ENCODE measurements at places on chromosomes 4 and X.

DNA sequence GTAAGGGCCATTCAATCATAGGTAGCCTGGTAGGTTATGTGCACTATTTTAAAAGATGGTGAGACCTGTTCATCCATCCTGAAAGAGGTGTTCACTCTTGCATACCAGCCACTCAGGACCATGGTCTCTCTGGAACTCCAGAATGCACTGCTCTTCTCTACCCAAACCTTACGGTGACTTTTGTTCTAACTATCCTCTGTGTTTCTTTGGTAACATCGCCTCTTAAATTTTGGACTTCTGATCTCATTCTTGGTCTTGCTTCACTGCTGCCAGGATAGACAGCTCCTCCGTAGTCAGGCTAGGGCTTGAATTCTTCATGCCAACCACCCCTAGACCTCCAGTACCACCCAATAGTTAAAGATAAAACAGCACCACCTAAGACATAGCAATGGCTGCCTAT, 346.3 kb upstream of the GALNT7 start:
- H3K4me3 ChIP-seq: no peak overlapping the region
- no peaks in the 10 kb centered on the region for H3K27me3 ChIP-seq
- H3K27ac ChIP-seq: no peak overlapping the region
- no peaks in the 10 kb centered on the region for H3K36me3 ChIP-seq
- H3K4me1 ChIP-seq: no peaks in the 10 kb centered on the region
- DNase-seq: no peak

GRCh38 chr4:147821555-147821954, 89.7 kb downstream of the ARHGAP10 start:
- H3K27me3 ChIP-seq: no peaks in the 10 kb centered on the region
- no peak overlapping the region for H3K27ac ChIP-seq
- H3K36me3 ChIP-seq: no peaks in the 10 kb centered on the region
- no peak overlapping the region for H3K4me3 ChIP-seq
- no peak for DNase-seq

DNA sequence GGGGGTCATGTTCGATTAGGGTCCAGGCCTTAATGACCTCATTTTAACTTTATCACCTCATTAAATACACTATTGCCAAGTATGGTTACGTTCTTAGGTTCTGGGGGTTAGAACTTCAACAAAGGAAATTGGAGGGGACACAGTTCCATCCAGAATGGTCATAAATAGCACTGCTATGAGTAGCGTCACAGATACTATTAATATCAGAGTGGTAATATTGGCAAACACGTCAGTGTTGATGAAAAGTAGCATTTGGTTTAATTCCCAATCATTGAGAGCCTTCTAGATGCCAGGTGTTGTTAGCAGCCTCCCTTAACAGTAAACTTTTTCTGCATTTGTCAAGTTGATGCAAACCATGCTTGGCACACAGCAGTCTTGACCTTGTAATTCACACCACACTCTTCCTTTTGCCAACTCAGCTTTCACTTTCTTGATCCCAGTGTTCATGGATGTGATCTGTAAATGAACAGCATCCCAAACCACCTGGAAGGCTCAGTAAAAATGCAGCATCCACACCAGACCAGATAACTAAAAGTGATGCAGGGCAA, 912.5 kb upstream of the TENM3 start:
- no peak overlapping the region for H3K4me3 ChIP-seq
- no peaks in the 10 kb centered on the region for H3K27me3 ChIP-seq
- no peaks in the 10 kb centered on the region for H3K36me3 ChIP-seq

DNA sequence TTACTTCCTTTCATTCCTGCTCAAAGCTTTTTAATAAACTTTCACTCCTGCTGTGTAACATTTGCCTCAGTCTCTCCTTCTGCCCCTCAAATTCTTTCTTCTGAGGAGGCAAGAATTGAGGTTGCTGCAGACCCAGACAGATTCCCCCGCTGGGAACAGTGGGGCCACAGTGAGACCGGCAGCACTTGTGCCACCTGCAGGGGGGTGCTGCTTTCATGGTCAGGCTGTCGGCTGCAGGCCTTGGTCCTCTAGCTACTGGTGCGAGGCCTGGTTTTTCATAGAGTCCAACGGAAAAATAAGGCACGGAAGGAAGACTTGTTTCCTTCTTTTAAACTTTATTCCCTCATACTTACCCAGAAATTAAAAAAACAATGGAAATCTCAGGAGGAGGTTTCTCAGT, 296.7 kb downstream of the NR3C2 start:
- no peak overlapping the region for H3K27ac ChIP-seq
- no peaks in the 10 kb centered on the region for H3K4me1 ChIP-seq
- no peak for DNase-seq
- no peaks in the 10 kb centered on the region for H3K27me3 ChIP-seq

DNA sequence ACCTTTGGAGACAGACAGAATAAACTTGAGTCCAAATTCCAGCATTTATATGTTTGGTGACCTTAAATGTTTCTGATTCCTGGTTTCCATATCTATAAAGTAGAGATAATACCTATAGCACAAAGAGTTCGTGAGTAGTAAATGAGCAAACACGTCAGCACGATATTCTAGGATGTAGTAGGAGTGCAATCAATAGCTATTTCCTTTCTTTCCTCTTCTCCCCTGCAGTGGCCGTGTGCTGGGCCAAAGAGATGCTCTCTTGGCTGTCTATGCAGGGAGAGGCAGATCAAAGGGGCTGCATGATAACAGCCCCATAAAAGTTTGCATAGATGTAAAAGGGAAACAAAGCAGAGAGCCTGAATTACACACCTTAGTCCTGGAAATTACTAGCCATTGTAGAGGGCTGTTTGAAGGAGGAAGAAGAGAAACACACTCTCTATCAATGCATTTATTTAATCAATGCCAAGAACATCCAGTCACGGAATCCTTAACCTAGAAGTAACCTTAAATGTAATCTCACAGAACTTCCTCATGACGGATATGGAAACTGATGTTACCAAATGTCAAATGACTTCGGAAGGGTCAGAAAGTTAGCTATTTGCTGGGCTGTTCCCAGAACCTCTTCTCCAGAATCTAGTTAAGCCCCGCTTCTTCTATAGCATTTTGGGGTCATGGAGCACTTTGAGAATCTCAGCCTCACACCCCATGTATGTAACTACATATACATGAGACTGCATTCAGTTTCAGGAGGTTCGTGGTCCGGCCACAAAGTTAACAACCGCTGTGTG, 35.5 kb upstream of the PLAC8 start:
- H3K27me3 ChIP-seq: no peaks in the 10 kb centered on the region
- H3K27ac ChIP-seq: no peak overlapping the region
- no peak overlapping the region for H3K4me3 ChIP-seq

GRCh38 chr4:145887241-145887991, 51.2 kb downstream of the ZNF827 start:
- H3K27ac ChIP-seq: no peak overlapping the region
- no peak for DNase-seq
- peaks cover 16% of the 10 kb centered on the region for H3K36me3 ChIP-seq
- no peaks in the 10 kb centered on the region for H3K27me3 ChIP-seq
- no peak overlapping the region for H3K4me3 ChIP-seq
- H3K4me1 ChIP-seq: peaks cover 21% of the 10 kb centered on the region

- no peak overlapping the region for H3K4me3 ChIP-seq
- no peak overlapping the region for H3K27ac ChIP-seq
- peaks cover 5% of the 10 kb centered on the region for H3K4me1 ChIP-seq
- DNase-seq: no peak
Observed at GRCh38 chr4:38060829-38061431, 100.7 kb downstream of the PTTG2 start.

GRCh38 chr4:53914313-53915016, 149.9 kb downstream of the CHIC2 start:
- peaks cover 3% of the 10 kb centered on the region for H3K27me3 ChIP-seq
- H3K4me1 ChIP-seq: no peaks in the 10 kb centered on the region
- no peak for DNase-seq
- no peak overlapping the region for H3K4me3 ChIP-seq
- no peaks in the 10 kb centered on the region for H3K36me3 ChIP-seq
- no peak overlapping the region for H3K27ac ChIP-seq

GRCh38 chr4:4994312-4995097, 24.8 kb downstream of the CYTL1 start:
- peaks cover 22% of the 10 kb centered on the region for H3K4me1 ChIP-seq
- H3K27ac ChIP-seq: no peak overlapping the region
- H3K27me3 ChIP-seq: no peaks in the 10 kb centered on the region
- DNase-seq: no peak

GRCh38 chr4:152281211-152281610, 254.7 kb downstream of the FBXW7 start:
- DNase-seq: no peak
- H3K27me3 ChIP-seq: no peaks in the 10 kb centered on the region
- no peaks in the 10 kb centered on the region for H3K36me3 ChIP-seq
- no peak overlapping the region for H3K4me3 ChIP-seq

- no peak for DNase-seq
- no peak overlapping the region for H3K4me3 ChIP-seq
- H3K4me1 ChIP-seq: no peaks in the 10 kb centered on the region
- no peaks in the 10 kb centered on the region for H3K36me3 ChIP-seq
- no peak overlapping the region for H3K27ac ChIP-seq
Observed at GRCh38 chr4:85431156-85431555, 43.8 kb upstream of the ARHGAP24 start.

DNA sequence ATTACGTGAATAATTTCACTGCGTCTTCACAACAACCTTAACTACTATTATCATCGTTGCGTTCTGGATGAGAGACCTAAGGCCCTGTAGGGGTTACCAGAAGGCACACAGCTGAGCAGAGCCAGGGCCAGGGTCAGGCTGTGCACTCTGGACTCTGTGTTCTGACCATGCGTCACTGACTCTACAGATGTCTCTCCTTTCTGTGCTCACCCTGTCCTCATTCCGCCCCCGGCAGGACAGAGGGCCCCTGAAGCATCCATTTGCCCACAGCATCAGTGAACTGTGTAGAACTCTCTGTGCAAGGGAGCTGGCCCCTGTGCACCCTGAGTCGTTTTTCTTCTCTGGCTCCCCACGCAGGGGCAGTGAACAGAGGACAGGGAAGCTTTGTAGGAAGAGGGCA, 21.3 kb downstream of the GPKOW start:
- no peaks in the 10 kb centered on the region for H3K27me3 ChIP-seq
- H3K4me3 ChIP-seq: no peak overlapping the region
- peaks cover 7% of the 10 kb centered on the region for H3K4me1 ChIP-seq
- no peak for DNase-seq
- no peaks in the 10 kb centered on the region for H3K36me3 ChIP-seq

DNA sequence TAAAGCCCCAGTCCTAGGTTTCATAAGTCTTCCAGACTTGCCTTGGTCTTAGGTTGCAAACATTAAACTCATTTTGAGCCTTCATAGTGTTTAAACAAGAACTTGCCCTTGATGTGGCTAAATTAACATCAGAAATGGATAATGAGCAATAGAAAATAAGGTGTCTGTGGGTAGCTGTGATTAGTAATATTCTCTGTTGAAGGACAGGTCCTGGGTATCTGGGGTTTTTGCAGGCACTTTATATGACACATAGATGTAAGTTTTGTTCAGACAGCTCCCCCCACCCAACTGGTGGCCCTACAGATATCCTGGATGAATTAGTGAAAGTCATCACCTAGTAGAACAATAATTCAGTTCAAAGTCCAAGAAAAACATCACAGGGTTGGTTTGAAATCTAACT, 272.5 kb downstream of the PTTG2 start:
- no peak overlapping the region for H3K4me3 ChIP-seq
- H3K36me3 ChIP-seq: no peaks in the 10 kb centered on the region
- H3K4me1 ChIP-seq: no peaks in the 10 kb centered on the region
- DNase-seq: no peak
- H3K27me3 ChIP-seq: no peaks in the 10 kb centered on the region
